ENCODE measurements at places on chromosomes 12 and 14.

DNA sequence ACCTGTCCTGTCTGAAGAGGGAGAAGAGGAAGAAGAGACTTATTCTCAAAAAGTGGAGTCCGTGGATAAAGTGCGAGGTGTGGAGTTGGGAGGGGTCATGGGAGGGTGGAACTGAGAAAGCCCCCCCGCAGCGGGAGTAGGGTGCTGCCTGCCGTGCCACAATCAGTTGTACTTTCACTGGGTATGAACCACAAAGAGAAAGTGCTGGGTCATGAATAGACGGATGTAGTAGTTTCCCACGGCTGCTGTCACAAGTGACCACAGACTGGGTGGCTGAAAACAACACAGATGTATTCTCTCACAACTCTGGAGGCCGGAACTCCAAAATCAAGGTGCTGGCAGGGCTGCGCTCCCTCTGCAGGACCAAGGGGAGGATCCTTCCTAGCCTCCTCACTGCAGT lies 5.5 kb downstream of the DNAH10 start:
- no peak for ATAC-seq

DNA sequence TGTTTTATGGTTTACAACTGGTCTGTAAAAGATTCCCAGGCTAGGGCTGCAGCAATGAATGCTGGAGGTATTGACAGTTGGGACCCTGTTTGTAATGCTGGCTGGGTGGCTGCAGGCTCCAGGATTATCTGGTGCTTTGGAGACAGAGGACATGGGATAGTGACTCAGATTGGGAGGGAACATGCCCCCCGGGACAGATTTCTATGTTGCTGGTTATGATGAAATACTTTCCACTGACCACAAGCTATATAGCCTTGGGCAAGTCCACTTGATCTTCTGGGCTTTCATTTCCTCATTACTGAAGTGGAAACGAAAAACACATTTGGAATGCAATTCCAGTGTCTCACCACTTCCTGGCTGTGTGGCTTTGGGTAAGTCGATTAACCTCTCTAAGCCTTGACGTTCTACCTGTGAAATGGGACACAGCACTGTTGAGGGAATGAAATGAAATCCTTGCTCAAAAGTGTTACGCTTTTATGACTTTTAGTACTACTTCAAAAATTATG lies 6.3 kb upstream of the TPCN1 start:
- peak; percentile 85 for ATAC-seq

DNA sequence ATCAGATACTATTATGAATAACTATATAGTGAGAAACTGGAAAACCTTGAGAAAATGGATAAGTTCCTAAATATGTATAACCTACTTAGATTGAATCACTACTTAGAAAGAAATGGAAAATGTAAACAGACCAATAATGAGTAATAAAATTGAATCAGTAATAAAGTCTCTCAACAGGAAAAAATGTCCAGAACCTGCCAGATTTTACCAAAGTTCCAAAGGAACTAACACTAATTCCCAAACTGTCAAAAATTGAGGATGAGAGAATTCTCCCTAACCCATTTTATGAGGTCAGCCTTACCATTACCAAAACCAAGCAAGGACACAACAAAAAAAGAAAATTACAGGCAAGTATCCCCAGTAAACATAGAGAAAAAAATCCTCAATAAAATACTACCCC lies 272.0 kb downstream of the RPAP3 start:
- ATAC-seq, result no peak

DNA sequence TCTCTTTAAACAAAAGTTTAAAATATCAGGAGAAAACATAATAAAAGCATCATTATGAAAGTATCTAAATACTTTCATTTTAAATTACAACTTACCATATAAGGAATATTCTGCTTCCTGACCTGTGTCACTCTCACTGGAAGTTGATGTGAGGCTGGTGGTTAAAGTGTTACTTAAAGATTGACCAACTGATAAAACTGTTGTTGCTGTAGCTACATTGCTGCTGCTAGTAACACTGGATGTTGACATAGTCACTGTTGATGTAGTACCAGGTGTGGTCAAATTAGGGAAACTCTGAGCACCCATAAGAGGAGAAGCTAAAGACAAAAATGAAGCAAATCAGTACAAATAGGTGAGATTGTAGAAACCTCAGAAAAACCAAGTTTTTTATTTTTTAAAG lies 79.9 kb downstream of the HECTD1 start:
- no peak for ATAC-seq

DNA sequence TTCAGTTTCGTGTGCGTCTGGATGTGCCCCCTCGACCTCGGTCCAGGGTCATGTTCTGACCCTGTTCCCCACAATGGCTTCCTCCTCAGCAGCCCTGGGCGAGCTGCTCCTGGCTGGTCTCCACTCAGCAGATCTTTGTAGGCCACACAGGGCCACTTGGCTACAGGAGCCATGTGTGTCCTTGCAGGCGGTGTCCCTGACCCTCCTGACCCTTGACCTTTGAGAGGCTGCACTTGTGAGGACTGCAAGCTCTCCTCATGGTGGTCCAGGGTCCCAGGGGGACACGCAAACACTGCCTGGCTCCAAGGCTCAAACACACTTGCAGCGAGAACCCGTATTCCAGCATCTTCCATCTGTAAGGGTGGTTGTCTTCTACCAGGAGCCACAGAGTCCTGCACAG lies 7.5 kb upstream of the SIVA1 start:
- no peak for ATAC-seq

DNA sequence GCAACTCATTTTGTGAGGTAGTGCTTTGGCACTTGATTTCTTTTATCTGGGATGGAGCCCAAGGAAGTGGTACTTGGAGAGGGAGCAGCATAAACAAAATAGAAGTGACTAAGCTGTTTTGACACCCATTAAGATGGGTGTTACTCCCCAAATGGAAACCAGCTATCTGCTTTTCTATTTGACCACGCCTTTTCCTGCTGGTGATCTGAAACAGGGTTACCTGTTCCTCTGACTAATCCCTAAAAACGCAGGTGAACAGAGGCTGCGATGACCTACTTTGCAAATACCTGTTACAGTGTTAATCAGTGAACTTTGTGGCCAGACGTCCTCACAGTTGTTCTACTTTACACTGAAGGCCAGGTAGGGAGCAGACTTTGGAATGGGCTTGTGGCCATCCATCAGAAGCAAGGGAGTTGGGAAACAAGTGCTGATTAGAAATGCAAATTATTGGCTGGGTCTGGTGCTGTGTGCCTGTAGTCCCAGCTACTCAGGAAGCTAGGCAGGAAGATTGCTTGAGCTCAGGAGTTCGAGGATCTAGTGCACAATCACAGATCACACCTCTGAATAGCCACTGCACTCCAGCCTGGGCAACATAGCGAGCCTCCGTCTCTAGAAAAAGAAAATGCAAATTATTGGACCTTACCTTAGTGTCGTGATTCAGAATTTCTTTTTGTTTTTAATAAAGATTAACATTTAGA lies 58.3 kb upstream of the HECTD1 start:
- ATAC-seq, result no peak

- ATAC-seq, result no peak
Observed at GRCh38 chr14:74610199-74610865, 1.7 kb downstream of the LTBP2 start.

DNA sequence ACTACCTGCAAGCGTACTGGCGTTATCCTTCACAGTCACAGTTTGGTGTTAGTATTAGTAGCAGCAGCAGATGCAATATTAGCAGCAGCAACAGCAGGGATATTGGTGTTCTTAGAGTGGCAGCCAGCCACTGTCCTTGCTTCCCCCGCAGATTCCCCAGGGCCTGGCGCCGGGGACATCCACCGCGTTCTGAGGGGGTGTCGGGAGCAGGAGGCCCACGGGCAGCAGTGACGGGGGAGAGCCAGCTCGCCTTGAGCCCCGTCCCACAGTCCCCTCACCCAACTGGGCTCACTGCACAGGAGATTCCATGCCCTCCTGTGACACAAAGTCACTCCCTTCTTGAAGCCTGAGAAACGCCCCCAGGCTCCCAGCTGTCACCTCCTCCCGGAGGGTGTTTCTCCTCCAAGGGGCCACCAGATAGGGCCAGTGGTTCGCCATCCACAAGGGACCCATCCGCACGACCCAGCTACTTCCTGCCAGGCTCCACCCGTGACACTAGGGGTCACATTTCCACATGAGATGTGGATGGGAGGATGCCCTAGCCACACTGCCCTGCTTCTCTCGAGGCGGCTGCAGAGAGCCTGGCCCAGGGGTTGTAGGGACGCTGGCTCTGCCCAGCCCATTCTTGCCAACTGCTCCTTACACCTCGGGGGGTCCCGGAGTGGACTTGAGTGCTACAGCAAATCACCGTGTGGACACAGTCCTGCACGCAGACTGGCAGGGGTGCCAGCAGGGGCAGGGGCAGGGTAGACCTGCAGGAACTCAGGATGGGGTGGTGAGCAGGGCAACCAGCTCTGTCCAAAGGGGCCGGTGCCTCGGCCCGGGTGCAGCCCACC lies 123.1 kb downstream of the PIWIL1 start:
- ATAC-seq, result no peak
